ENCODE measurements at places on chromosomes 1 and 21.
A peak's percentile ranks its signal among the peaks of the same experiment; 100 is the strongest.

DNA sequence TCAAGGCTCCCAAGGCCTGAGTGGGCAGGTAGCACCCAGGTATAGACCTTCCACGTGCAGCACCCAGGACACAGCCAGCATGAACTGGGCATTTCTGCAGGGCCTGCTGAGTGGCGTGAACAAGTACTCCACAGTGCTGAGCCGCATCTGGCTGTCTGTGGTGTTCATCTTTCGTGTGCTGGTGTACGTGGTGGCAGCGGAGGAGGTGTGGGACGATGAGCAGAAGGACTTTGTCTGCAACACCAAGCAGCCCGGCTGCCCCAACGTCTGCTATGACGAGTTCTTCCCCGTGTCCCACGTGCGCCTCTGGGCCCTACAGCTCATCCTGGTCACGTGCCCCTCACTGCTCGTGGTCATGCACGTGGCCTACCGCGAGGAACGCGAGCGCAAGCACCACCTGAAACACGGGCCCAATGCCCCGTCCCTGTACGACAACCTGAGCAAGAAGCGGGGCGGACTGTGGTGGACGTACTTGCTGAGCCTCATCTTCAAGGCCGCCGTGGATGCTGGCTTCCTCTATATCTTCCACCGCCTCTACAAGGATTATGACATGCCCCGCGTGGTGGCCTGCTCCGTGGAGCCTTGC, 1.7 kb downstream of the GJB4 start:
- DNase-seq = no peak
- no peaks in the 10 kb centered on the region for H3K36me3 ChIP-seq
- peaks cover 19% of the 10 kb centered on the region for H3K4me1 ChIP-seq
- peaks cover 3% of the 10 kb centered on the region for H3K27me3 ChIP-seq
- H3K4me3 ChIP-seq = no peak overlapping the region

DNA sequence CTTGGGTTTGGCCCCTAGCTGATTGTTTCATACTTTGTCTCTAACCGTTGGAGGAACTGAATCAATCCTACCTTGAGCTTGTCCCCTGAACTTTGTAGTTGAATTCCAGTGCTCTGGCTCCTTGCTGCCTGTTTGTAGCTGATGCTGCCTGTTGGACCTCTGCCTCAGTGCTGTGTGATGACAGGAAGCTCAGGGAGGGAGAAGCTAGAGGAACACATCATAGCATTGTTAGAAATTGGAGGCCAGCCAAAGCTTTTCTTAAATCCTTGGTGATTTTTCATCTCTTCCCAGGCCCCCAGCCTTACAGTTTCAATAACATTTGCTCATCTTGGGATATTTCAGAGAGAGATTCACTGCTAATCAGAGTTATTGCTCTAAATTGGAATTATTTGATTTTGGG, 34.0 kb downstream of the MACF1 start:
- H3K36me3 ChIP-seq = peaks cover 14% of the 10 kb centered on the region
- no peak for DNase-seq
- H3K27ac ChIP-seq = 0 out of 2 replicates have a peak overlapping the region, but pooled peaks have one; percentile 28
- H3K4me3 ChIP-seq = no peak overlapping the region
- H3K27me3 ChIP-seq = no peaks in the 10 kb centered on the region

GRCh38 chr1:37391211-37392011, 83.0 kb upstream of the ZC3H12A start:
- peak; percentile 46 for DNase-seq
- H3K27me3 ChIP-seq = no peaks in the 10 kb centered on the region
- H3K36me3 ChIP-seq = no peaks in the 10 kb centered on the region

DNA sequence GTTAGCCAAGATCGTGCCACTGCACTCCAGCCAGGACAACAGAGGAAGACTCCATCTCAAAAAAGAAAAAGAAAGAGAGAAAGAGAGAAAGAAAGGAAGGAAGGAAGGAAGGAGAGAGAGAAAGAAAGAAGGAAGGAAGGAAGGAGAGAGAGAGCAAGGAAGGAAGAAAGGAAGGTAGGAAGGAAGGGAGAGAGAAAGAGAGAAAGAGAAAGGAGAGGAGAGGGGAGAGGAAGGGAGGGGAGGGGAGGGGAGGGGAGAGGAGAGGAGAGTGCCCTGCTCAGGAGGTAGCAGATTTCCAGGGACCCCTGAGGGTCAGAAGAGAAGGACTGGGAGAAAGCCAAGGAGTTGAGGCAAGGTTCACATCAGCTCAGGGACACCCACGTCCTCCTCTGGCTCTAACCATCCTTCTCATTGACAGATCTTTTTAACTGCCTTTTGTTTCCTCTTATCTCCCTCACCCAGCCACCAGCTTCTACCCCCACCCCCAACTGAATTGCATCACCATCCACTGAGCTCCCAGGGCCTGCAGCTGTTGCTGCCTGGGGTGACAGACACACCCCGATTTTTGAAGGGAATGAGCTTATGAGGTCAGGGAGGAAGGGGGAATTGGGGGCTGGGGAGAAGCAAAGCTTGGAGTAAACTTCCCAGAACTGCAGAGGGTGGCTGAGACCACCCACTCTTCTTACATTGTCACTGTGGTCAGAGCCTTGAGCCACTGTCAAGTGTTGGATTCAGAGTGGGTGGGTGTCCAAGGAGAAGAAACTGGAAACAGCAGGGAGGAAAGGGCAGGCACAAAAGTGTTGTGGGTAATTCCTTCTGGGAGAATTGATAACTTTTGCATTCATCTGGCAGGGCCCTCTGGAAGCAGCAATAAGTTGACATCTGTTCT, 91.6 kb downstream of the GLUL start:
- H3K27ac ChIP-seq = no peak overlapping the region
- H3K4me1 ChIP-seq = peaks cover 14% of the 10 kb centered on the region
- no peak overlapping the region for H3K4me3 ChIP-seq
- DNase-seq = no peak
- H3K27me3 ChIP-seq = no peaks in the 10 kb centered on the region
- H3K36me3 ChIP-seq = no peaks in the 10 kb centered on the region

All from WTC11 (cell line).